ENCODE measurements at places on chromosomes 7 and 10.

DNA sequence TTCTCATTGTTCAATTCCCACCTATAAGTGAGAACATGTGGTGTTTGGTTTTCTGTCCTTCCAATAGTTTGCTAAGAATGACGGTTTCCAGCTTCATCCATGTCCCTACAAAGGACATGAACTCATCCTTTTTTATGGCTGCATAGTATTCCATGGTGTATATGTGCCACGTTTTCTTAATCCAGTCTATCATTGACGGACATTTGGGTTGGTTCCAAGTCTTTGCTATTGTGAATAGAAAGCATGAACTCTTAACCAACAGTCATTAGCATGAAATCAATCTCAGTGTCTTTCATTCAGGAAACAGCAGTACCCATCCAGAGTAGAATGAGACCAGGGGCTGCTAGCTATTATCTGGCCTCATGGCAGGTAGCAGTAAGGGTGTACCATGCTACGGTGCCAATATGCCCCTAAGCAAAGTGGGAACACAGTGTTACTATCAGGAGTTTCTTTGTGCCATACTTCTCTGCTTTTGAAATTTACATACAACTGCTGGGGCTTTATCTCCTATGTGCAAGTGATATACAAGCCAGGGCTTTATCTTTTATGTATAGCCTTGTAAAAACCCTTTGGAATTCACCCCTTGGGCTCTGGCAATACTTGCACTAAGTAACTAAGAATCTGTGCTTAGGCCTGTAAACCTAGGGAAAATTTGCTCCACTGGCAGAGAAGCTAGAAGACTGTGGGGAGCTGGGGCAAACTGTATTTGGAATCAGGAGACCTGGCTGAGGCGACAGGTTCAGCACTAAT lies 5.4 kb downstream of the PON2 start:
- DNase-seq: no peak

DNA sequence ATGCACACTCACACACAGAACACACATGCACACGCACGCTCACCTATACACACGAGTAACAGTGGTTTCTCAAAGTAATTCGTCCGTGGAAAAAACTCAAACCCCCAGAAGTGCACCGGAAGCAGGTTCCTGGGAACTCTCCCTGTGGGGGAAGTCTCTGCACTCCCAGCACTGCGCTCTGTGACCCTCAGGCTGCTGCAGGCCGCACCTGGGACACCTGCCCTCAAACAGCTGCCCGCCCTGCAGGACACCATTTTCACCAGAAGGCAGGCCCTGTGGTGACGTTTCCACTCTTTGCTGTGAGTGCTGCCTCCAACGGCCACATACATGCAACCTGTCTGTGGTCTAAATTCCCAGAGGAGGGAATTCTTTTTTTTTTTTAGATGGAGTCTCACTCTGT lies 21.3 kb downstream of the YKT6 start:
- DNase-seq: no peak

DNA sequence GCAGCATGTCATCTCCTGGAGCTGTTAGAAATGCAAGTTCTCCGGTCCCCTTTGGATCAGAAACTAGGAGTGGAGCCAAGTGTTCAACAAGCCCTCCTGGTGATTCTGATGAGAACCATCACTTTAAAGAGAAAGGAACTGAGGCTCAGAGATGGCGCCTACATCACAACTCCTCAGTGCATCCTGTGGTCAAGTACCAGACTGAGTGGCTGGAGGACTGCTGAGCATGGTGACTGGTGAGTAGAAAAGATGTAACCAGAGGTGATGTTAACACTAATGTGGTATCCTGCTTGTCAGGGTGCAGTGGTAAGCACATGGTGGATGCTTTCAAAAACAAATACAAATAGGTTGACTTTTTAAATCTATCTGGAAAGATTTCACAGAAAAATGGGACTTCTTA lies 3.5 kb upstream of the OIT3 start:
- DNase-seq: no peak

DNA sequence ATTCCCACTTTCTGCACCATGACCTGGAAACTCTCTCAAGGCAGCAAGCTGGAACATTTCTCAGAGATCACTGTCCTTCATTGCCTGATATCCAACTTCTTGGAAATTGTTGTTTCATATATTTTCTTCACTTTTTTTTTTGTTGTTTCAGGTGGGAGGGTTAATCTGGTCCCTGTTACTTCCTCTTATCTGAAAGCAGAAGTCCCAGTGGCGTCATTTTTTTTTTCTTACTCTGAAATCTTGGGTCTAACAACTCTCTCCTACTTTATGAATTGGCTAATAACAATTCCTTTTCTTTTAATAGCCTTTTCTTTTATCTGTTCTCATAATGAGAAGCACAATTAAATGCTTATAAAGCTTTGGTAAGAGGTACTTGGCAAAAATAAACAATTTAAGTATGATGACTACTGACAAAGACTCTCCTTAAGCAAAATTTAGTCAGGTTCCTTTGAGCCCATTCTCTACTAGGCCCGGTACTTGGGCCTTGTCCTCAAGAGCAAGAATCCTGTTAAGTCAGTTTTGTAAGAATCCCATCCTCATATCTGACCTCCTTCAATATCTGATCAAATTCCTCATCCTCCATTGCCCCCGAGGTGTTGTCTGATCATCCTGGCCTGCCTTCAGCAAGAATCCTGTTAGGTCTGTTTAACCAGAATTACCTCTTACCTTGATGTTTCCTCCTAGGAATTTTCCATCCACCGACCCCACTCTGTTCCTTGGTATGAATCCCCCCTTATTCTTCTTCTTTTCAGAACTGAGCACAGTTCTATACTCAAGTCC lies 11.5 kb upstream of the CC2D2B start:
- DNase-seq: no peak

GRCh38 chr10:110843031-110843430 lies 28.7 kb upstream of the PDCD4 start:
- DNase-seq: no peak

DNA sequence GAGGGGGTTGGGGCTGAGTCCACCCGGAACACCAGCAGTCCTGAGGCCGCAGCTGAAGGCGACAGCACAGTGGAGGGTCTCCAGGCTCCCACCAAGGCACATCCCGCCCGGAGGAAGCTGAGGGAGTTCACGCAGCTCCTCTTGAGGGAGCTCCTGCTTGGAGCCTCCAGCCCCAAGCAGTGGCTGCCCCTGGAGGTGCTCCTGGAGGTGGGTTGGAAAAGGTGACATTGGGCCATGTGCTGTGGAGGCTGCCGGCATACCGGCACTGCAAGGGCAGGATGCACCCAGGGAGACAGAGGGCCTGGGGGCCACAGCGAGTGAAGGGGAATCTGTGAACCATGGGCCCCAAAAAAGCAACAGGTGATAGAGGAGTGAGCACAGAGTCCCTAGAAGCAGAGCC lies 119.4 kb downstream of the LRRC18 start:
- DNase-seq: no peak

DNA sequence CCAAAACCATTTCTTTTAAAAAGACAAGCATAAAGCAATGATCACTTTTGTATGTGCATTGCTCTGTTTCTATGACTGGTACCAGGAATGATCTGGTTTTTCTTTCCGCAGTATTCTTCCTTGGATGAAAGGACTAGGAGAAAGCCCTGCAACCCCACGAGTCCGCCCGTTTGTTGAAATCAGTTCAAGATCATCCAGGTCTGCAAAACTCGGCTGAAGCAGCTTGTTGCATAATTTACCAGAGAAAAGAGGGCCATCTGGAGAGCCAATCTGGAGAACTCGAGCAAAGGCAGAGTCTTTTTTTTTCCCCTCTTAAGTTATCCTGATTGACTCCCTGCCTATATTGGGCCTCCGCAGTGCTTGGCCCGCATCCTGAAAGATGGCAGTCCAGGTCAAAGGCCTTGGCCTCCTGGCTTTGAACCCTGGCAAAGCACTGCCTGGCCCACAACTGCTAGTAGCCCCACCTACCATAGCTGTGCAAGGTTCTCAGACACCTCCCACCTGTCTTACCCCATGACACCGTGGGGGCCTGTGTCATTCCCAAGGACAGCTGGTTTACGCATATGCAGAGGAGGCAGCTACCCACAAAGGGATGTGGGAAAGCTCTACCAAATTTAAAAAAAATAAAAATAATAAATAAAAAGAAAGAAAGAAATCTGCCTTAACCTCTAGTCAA lies 572.2 kb downstream of the INHBA start:
- DNase-seq: no peak

DNA sequence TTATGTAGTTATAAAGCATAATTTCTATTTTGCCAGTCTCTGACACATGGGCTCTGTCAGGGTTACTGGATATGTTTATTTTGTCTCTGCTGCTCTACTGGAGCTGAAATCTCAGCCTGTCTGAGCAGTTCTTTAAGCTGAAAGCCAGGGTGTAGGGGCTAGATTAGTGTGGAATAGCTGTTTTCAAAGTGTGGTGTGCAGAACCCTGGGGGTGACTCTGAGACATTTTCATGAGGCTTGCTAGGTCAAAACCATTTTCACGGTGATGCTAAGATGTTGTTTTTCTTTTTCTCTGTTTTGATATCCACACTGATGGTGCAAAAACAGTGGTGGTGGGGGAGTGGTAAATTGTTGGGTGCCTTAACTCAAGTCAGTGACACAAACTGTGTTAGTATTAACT lies 45.5 kb downstream of the CREM start:
- no peak for DNase-seq

Data from NCI-H1930 (cell line).